Progenitor cell of endocrine pancreas (in vitro differentiated cells): ENCODE measurements at places on chromosomes 16 and 17.

DNA sequence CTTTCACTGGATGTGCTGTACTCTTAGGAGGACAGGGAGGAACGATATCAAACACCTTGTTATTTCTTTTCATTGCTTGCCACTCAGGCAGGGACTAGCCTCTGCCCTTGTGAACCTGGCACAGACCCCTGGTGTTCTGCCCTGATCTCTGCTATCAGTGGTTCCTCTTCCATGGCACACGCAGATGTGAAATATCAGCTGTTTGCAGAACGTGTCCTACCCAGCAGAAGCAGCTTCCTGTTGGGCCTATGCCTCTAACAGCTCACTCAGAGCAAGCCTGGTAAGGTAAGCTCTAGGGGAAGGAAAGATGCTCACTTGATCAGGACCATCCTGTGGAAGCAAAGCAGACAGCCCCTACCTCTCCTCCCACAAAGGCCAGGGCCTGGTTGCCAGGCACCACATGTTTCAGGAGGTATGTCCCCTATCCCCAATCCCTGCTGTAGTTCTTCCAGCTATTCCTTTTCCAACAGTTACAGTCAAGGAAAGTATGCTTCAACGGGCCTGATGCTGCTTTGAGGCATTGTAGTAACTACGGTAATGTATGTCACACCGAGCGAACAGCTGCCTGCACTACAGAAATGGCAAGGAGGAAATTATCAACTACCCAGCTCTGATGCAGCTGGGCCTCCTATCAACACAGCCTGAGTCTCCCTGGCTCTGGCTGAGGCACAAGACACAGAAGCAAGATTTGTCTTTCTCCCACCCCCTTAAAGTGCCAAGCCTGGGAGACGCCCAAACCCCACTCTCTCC, 41.3 kb upstream of the GFOD2 start:
- DNase-seq = no peak

DNA sequence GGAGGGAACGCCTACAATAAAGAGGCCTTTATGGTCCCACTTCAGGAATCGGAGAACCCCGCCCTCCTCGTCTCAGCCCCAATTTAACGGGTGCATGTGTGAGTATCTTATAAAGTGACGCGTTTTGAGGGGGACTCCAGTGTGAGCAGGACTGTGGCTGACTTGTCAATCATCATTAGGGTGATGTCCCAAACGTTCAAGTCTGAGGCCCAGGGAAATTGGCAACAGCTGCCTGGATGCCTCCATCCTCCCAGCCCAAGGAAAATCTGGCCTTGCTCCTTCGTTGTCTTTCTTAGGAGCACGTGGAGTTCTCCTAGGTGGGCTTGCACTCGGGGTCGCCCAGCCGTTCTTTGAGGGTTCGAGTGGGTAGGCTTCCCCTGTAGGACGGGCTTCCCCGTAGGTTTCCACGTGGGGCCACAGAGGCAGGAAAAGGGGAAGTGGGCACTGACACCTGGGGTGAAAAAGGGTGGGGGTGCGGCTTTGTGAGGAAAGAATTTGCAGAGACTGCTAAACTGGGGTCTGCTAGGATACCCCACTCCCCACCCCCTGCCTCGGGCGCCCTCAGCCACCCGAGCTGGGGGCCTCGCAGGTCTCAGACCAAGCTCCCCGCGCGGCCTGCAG, 561 bp upstream of the HERPUD1 start:
- DNase-seq = no peak

DNA sequence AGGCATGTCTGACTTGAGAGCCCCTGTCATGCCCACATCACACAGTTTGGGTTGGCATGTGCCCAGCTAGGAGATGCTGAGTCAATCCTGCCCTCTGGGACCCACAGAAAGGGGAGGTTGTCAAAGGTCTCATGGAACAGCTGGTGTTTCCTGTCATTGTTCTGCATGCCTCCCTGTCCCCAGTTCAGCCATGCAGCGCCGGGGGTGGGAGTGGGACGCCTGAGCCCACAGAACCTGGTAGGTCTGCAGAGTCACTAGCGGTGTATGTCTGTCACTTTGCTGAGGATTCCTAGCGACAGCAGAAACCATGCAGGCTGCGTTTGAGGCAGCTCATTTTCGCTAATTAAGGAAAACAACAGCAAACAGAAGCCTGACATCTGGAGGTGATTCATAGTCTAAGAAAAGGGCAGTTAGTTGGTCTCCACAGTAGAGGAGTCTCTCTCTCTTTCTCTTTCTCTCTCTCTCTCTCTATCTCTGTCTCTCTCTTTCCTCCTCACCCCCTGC, 19.6 kb upstream of the CCL1 start:
- DNase-seq = no peak

- no peak for DNase-seq
Measured at GRCh38 chr16:68948230-68948910, 105.0 kb downstream of the TANGO6 start.

DNA sequence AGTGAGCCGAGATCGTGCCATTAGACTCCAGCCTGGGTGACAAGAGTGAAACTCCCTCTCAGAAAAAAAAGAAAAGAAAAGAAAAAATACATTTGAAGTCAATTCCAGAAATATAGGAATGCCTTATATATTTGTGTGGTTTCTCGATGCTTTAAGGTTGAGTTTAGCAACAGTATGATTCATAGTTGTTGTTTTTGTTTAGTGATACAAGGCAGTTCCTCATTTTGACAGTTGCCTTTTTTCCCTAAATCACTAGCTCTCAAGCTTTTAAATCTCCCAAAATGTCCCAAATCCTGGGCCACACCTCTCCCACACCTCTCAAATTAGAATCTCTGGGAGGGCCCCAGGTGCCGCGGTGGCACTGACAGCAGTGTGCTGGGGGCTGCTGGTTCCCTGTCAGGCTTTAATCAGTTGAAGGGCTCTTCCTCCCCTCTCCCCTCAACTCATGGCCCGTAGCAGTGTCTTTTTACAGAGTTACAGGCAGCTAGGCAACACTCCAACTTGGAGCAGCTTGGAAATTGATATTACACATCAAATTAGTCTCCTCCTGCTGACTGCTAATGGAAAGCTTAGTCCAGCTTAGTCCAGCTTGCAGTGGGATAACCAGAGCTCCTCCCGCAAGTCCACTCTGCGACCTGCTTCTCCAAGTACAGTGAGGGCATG, 58.4 kb downstream of the EPN2 start:
- DNase-seq = no peak

DNA sequence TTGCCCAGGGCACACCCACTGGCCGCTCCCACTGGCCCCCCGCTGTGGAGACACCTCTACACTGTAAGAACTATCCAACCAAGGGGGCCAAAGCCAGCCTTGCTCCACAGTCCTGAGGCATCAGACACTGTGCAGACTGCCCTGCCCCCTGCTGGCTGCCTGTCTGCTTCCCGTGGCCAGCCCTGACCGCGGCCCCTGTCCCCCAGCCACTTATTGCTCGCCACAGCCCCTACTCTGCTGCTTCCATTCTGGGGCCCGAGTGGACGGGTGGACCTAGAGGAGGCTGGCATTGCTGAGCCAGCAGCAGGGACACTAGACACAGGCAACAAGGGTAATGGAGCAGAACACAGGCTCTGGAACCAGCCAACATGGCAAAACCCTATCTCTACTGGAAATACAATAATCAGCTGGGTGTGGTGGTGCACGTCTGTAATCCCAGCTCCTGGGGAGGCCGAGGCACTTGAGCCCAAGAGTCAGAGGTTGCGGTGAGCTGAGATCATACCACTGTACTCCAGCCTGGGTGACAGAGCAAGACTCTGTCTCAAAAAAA, 19.7 kb upstream of the LRRC37A3 start:
- DNase-seq = no peak

- DNase-seq = no peak
Measured at GRCh38 chr17:69286257-69286656, 40.7 kb downstream of the ABCA5 start.

DNA sequence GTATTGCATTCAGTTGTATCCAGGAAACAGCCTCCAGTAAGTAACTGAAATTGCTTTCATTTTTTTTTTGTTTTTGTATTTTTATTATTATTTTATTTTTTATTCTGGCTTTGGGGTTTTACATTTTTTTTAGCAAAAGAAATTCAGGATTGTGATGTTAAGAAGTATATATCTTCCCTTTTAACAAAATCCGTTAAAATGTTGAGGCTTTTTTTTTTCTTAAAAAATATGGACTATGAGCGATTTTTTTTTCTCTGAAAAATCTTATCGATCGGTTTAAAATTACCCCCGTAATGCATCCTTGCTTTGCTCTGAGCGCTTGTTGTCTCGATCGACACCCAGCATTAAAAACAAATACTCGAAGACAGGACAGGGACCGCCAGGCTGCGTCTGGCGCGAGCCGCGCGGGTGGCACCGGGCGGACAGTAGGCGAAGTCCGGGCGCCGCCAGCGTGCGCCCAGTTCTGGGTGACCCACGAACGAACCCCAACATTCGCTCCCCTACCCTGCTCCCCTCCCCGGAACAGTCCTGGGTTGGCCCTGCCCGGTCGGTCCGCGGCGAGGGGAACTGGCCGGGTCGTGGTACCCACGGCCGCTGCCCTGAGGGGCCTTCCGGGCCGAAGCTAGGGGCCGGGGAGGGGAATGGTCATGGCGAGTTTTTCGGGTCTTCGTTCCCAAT, 482 bp downstream of the BAHCC1 start:
- no peak for DNase-seq

DNA sequence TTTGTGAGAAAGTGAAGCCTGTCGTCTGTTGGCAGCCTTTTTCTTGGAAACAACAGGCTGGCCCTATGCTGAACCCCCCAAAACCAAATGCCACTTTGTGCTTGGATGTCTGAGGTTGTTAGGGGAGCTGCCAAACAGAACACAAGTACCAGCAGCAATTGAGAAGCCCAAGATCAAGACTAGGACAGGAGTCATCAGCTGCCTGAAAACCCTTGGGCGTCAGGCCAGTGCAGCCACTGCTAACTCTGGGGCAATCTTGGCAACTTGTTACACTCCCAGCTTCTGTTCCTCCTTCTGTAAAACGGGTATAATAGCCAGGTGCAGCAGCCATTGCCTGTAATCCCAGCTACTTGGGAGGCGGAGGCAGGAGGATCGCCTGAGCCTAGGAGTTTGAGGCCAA, 9.3 kb upstream of the LRRC59 start:
- DNase-seq = no peak

GRCh38 chr17:17551361-17551760, 40.1 kb downstream of the PEMT start:
- no peak for DNase-seq

GRCh38 chr16:85762970-85763369, 12.1 kb upstream of the C16orf74 start:
- DNase-seq = no peak

DNA sequence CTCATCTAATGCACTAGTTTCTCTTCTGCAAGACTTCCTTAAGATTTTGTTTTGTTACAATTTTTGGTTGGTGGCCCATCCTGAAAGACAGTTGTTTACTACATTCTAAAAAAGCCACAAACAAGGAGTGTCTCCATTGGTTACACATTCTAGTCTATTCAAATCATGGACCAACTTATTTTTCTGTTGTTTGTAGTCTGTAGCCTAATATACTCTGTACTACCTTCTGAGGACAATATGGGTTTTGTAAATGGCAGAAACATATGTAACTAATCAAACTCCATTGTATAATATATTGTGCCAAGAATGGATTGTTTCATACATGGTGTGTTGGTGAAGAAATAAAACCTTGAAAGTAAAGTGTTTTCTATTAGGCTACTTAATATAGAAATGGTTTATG, 79.5 kb upstream of the DHX40 start:
- DNase-seq = no peak

DNA sequence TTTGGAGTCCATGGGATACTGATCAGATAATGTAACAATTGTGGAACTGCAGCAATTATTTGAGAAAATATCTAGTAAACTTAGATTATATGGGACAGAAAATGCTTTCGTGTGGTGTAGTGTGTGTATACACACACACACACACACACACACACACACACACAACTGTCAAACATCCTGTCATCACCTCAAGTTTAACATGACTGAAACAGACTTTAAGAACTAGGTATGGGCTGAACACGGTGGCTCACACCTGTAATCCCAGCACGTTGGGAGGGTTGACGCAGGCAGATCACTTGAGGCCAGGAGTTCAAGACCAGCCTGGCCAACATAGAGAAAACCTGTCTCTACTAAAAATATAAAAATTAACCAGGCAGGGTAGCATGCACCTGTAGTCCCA, 544 bp upstream of the EVI2A start:
- no peak for DNase-seq

DNA sequence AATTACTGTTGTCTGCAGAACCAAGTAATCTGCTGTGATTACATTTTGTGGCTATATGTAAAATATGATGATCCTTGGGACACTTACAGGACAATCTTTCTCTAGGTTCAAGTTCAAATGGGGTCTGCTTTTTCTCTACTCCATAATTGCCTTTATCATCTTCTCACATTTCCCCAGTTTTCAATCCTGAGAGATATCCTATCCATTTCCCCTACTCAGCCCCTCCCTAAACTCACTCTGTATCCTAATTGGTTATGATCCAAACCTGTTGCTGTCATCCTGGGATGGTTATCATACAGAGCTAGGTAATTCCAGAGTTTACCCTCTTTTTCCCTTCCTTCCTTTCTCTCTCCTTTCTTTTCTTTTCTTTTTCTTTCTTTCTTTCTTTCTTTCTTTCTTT, 100.5 kb upstream of the ELAC2 start:
- DNase-seq = no peak

GRCh38 chr16:49055824-49056545, 225.7 kb downstream of the CBLN1 start:
- no peak for DNase-seq

DNA sequence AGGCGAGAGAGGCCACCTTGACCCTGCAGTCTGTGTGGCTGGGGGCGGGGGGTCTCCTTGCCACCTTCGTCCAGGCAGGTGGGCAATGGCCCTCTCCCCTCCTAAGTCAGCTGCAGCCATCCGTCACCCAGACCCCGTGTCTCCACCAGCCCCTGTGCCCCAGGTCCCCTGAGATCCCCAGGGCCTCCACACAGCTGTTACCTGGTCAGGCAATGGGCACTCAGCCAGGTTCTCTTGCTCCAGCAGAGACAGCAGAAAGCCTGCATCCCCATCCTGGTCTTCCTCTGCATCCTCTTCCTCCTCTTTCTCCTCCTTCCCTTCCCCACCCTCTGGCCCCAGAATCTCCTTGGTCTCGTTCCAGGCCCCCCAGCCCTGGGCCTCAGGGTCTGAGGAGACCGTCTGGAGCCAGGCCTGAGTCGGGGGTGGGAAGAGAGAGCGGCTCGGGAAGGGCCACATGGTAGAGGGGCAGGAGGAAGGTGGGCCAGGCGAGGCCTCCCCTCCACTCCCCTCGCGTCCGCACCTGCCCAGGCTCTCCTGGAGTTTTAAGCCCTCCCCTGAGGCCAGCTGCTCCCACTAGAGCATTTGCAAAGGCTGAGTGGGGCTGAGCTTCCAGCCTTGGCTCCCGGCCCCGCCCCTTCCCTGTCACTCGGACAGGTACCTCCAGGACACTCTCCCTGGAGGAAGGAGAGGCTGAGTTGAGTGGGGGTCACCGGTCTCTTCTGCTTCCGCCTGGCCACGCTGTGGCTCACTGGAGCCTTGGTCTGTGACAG, at the start of gene PABPN1L:
Gene PABPN1L, minus strand, starts transcription at position 510 of the 770 bp plus-strand sequence. Its CDS starts 54 bp downstream, at position 456.
- DNase-seq = no peak
